ENCODE measurements at places on chromosomes 7 and 10.

- no peak for DNase-seq
Observed at GRCh38 chr10:81569488-81569887, 305.5 kb upstream of the NRG3 start.

DNA sequence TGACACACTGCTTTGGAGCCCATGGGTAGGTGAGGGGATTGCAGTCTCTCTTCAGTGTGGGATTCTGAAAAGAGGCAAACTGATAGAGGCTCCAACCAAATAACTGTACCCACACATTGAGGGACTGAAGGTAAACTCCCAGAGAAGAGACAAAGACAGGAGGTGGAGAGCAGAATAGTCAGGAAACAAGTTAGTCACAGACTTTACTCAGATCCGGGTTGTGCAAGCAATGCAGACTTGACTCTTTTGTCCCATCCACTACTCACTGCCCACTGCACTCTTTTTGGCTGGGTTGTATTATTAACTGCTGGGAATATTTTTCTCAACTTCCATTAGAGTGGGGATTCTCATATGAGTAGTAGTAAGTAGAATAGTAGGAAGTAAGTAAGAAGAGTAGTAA, 152.7 kb downstream of the NRG3 start:
- no peaks in the 10 kb centered on the region for H3K36me3 ChIP-seq
- no peaks in the 10 kb centered on the region for H3K4me1 ChIP-seq
- H3K27me3 ChIP-seq: no peaks in the 10 kb centered on the region
- H3K4me3 ChIP-seq: no peak overlapping the region
- no peak for DNase-seq

GRCh38 chr7:138802706-138803105, 4.7 kb upstream of the ATP6V0A4 start:
- H3K27me3 ChIP-seq: no peaks in the 10 kb centered on the region
- no peak overlapping the region for H3K27ac ChIP-seq
- no peak overlapping the region for H3K4me3 ChIP-seq
- DNase-seq: no peak

DNA sequence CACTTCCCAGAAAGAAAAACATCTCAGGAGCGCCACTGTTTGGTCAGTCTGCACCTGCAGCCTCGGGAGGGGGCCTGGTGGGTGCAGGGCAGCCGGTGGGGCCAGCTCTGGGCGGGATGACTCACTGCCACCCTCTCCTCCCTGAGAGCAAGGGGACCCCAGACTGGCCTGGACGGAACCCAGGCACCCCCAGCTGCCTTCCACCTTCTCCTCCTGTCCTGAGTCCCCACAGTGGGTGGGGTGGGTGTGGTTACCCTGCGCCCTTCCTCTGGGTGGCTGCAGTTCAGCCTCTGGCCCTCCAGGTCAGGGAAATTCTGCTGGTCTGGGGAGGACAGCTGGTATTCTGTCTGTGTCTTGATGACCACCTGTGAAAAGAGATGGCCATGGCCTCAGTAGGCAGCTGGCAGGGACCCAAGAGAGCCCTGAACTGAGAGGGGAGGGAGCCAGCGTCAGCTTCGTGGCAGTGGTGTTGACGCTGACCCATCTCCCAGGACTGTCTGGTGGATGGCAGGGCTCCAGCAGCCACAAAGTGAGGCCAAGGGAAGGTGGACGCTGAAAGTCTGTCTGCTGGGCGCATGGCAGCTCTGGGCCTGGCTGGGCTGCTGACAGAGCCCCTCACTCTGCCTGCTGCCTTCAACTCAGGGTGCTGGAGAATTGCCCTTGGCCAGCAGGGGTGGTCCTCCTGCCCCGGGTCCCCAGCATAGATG, 8.9 kb downstream of the CALY start:
- H3K36me3 ChIP-seq: no peaks in the 10 kb centered on the region
- no peak overlapping the region for H3K27ac ChIP-seq
- H3K4me1 ChIP-seq: peaks cover 7% of the 10 kb centered on the region
- no peak overlapping the region for H3K4me3 ChIP-seq

DNA sequence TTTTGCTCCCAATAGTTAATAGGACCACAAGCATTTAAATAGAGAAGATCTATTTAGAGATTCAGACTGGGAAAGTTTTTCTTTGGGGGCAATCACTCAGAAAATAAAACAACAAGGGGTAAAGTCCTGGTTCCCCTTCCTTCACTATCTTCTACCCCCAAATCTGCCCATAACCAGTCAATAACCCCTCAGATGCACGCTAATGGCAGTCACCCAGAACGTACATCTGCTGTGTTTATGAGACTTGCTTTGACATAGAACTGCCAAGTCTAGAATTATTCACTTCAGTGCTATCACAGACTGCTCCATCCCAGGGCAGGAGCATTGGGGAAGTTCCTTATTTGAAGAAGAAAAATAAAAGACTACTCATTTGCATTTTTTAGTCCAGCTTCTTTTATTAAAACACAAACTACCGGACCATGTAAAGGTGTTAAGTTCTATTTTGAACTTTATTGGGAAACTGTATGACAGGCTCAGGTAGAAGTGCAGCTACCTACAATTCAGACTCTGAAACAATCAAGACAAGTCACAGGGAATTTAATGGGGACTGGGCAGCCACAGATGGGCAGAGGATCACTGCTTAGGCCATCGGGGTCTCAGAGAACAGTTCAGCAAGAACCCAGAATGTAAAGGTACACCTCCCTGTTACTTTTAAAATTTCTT, 38.4 kb downstream of the ANK3 start:
- H3K27ac ChIP-seq: no peak overlapping the region
- no peaks in the 10 kb centered on the region for H3K36me3 ChIP-seq
- H3K27me3 ChIP-seq: no peaks in the 10 kb centered on the region
- DNase-seq: no peak
- peaks cover 4% of the 10 kb centered on the region for H3K4me1 ChIP-seq

DNA sequence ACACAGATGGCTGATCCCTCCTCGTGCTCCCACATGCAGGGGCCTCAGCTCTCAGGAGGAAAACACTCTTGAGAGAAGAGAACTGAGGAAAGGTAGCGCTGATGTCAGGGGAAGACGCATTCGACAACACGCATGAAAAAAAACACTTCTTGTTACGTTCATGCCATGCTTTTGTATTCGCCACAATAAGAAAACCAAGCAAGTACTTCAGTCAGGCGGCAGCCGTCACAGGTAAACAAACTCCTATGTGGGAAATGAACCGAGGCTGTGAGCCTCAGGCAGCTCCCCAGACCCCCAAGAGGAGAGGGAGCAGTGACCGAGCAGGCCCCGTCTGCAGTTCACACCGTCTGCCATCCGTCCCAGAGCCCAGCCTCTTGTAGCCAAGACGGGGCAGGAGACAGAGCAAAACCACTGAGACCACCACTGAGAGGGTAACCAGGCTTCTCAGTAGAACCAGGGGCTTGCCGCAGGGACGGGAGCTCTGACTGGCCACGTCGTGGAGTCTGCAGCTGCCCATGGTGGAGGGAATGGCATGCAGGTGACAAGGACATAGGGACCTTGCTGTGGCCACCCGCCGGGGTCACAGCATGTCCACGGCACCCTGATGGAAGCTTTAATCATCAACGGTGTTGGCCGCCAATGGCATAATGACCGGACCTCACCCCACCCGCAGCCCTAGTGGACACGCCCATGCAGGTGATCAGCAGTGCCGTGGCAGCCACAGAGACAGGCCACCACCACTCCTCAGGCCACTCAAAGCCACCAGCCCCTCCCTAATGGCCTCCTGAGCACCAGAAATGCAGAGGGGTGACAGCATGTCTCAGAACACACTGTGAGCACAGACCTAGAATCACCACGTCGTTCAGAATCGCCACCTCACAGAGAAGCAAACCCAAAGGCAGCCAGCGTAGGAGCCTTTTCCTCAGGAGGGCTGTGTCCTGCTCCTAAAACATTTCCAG, 304.3 kb downstream of the PTPRN2 start:
- no peak overlapping the region for H3K27ac ChIP-seq
- no peaks in the 10 kb centered on the region for H3K4me1 ChIP-seq
- no peak for DNase-seq
- H3K27me3 ChIP-seq: no peaks in the 10 kb centered on the region
- no peak overlapping the region for H3K4me3 ChIP-seq

DNA sequence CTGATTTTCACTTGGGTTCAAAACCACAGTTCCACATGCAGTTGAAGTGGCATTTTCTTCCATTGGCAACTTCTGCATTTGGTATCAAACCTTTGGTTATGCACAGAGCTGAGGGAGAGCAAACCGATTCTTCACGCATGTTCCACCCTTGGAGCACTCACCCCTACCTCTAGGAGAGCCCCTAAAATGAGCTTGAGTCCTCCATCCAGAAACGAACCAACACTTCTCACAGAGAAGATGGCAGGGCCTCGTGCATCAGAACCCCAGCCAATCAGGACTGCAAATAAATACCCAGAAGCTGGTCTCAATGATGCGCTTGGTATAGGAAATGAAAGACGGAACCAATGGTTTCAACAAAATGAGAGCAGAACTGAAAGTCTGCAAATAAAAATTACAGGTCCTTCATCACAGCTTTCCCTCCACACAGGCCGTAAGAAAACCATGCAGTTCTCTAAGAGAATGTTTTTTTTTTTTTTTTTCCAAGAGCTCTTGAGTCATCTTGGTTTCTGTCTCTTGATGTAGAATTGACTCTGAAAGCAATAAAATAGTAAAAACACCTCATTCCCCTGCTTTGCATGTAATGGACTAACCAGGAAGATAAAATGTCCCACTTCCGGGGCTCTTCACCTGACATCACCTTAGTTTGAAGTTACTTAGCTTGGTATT, 23.9 kb downstream of the KLF6 start:
- H3K36me3 ChIP-seq: no peaks in the 10 kb centered on the region
- no peak for DNase-seq
- H3K27ac ChIP-seq: no peak overlapping the region
- peaks cover 4% of the 10 kb centered on the region for H3K4me1 ChIP-seq
- no peaks in the 10 kb centered on the region for H3K27me3 ChIP-seq

All from ovary (tissue), 10 donors.